Liver (tissue), 10 donors: ENCODE measurements at places on chromosomes 2 and 18.

GRCh38 chr2:234836271-234836670 lies 115.5 kb upstream of the SH3BP4 start:
- no peak for DNase-seq

- DNase-seq: no peak
Observed at GRCh38 chr2:33804155-33804554, 205.1 kb upstream of the FAM98A start.

DNA sequence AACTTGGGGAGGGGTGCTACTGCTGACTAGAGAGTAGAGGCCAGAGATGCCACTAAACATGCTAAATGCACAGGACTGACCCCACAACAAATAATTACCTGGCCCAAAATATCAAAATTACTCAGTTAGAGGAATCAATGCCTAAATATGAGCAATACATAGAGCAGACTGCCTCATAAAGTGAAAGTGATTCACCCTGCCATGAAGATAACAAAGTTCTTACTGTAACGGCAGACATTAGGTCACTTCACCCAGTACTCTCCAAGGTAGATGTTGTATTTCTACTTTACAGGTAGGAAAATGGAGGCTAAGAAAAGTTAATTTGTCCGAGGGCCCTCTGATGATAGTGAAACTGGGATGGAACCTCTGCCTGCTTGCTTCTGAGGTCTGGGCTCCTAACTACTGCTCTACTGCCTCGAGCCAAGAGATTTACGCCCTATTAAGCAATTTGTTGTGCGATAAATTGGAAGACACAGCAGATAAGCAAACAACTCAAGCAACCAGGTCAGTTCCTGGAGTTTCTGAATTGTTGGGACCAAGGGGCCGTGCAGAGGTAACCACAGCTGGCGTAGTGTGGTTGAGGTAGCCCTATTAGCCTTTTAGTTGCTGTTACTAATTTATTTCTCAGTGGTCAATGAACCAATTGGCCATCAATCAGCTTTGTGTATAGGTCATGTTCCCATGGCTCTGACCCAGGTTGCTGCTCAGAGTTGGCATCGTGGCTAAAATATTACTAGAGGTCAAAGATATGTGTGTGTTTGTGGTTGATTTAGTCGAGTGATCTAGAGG lies 4.8 kb downstream of the DHRS9 start:
- DNase-seq: no peak

- DNase-seq: no peak
Observed at GRCh38 chr2:85851253-85852151, 37.3 kb downstream of the ST3GAL5 start.

DNA sequence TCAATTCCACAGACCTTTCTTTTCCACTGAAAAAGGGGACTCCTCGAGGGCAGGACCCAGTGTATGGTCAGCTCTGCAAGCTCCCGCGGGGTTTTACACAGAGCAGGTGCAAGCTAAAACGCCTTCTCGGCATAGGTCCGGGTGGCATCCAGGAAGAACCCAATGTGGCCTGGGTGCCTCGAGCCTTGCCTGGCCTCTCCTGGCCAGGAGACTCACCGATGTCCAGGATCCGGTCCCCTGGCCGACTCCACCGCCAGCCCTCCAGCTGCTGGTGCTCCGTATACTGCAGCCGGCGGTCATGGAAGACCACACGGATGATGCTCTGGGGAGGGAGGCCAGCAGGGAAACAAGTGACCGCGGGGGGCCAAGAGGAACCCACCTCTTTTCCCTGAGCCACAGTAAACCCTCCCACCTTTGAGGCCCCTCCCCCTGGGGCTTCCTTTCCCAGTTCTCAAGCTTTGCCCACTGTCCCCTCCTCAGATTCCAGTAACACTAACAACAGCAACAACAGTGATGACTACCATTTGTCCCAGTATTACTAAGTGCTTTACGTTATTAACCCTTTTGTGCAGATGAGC lies 36.1 kb downstream of the TFCP2L1 start:
- DNase-seq: no peak

GRCh38 chr18:25164848-25165811 lies 186.8 kb downstream of the ZNF521 start:
- no peak for DNase-seq

DNA sequence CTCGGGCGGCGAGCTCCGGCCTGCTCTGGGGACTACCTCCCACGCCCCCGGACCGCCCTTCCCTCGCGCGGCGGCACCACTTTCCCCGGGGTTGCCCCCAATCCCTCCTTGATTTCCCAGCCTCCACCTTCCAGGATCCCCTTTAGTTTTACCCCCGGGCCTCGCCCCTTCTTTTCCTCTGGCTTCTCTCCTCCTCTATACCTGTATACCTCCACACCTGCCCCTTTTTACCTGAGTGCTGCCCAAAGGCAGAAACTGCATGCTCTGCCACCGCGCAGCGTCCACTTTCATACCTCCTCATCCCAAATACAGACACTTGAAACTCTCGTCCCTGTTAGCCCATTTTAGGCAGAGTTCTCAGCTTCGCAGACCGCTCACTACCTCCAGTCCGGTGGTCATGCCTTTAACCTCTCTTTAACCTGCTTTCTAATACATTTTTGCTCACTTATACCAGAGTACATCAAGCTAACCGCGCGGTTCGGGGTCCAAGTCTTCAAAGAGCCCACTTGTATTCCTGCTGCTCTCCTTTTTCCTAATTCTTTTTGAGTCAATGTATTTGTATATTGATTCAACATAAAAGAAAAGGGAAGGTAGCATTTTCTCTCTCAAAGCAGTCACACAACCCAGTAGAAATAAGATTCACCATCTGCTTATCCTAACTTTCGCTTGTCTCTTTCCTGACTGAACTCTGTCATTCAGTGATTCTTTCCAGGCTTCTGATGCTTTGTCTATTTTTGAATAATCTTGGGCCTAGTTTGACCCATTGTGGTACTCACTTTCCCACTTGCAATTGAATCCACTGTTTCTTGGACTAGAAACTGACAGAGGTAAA lies 901 bp downstream of the SPOPL start:
- no peak for DNase-seq

DNA sequence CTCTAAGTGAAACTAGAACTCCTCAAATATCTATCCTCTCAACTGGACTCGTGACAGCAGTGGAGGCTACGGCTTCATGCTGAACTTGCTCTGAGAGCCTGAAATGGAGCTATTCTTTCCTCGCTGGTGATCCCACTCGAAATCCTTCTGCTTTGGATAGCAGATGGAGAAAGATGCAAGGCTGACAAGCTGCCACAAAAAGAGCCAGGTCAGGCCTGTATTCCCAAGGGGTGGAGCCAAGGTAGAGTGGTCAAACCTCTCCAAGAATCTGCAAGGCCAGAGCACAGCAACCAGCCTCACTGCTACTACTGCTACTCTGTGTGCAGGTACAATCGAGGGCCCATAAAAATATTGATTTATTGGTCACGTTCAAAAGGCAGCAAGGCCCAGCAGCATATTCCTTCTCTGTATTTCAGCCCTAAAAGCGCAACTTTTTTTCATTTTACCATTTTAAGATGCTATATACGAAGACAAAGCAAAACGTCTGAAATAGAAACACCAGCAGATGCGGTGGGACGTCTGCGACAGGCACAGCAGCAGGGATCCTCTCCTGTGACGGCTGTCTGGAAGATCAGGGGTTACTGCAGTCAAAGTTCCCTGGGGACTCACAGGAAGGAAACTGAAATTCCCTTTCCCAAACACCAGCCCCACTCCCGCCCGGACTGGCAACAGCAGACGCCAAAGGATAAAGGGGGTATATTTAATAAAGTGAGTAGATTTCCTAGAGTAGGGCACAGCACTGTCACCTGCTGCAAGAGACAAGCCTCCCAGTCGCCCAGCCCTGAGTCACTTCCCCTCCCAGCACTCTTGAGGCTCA lies 2.4 kb downstream of the SPRED2 start:
- no peak for DNase-seq

- no peak for DNase-seq
Observed at GRCh38 chr18:22466608-22467395, 49.1 kb upstream of the CTAGE1 start.

- no peak for DNase-seq
Observed at GRCh38 chr18:49656073-49656692, 94.3 kb downstream of the LIPG start.

- peak; percentile 17 for DNase-seq
Observed at GRCh38 chr2:237131749-237132533, 46.3 kb downstream of the COPS8 start.

DNA sequence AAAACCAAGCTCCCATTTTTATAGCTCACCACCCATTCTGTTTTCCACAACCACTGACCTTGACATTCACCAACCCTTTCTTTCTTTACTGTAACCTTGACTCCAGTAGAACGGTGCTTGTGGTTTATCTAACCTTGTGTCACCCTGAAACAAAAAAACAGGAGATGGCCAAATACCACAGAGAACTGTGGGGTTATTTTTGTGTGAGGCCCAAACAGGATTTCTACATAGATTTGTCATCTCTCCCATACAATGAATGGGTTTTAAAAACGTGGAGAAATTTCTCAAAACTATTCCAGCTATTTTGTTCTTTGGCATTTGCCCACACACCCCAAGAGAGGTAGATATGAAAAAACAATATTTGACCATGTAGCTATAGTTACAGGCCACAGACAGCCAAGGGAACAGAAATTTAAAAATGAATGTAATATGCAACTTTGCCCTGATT lies 231.3 kb upstream of the TANK start:
- no peak for DNase-seq

DNA sequence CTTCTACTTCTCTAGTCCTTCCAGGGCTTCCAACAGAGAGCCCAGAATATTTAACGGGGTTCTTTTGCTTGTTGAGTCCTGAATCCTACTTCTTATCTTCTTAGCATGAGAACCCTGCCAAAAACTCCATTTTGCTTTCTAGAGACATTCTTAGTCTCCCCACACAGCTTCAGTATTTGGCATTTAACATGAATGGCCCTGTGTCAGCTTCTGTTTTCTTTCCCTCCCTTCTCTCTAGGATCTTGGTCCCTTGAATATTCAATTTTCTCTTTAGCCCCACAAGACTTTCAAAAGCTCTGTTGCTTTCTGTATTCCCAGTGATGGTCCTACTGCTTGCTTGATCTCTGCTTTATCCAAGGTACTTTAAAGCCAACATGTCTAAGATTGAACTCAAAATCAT lies 89.5 kb downstream of the WDR7 start:
- DNase-seq: no peak

GRCh38 chr2:67130531-67131256 lies 266.4 kb upstream of the ETAA1 start:
- no peak for DNase-seq

DNA sequence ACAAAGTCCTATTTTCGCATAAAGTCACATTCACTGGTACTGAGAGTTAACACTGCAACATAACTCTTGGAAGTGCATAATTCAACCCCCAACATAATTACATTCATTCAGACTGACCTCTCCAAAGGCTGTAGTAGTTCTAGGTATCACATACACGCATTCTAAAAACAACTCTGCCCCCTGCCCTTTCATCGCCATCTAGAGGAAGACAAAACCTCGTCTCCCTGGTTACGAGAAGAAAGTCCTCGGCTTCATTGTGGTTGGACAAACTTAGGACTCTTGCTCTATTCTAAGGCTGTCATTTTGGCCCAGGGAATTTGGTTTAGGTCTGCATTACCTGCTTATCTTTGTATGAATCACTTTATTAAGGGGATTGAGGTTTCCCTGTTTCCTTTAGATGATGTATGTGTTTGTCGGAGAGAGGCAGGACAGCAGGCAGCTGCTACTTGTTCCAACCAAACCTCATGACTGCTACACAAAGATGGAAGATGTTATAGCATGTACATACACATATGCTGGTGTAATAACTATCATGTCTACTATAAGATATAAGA lies 215.4 kb upstream of the NRXN1 start:
- no peak for DNase-seq
